ENCODE measurements at places on chromosomes 12 and 14. TPM values are rescaled to one million over a fixed set of nuclear protein-coding genes. Genes with fewer than 3 reads are reported as not detected.

Gene MIPOL1
- 11.8 TPM for total RNA-seq

Gene TAS2R30
- 7.0 TPM for total RNA-seq

Gene C12orf50
- not detected for total RNA-seq

Gene SMIM41
- 0.39 TPM for total RNA-seq

Gene B4GALNT1
- 0.22 TPM for total RNA-seq

Gene TAS2R19
- total RNA-seq, result 6.2 TPM

Gene TMEM229B
- 0.22 TPM for total RNA-seq

Gene TMEM116
- 3.8 TPM for total RNA-seq

Gene SMCO2
- not detected for total RNA-seq

Gene PIWIL1
- total RNA-seq, result not detected

Gene C12orf60
- total RNA-seq, result 0.79 TPM

Gene ACTR6
- total RNA-seq, result 12.5 TPM

Gene FBLN5
- 4.2 TPM for total RNA-seq

Gene CLMN
- total RNA-seq, result 59.4 TPM

Gene KRT74
- not detected for total RNA-seq

Gene MTA1
- 49.2 TPM for total RNA-seq
